Activated CD4-positive, alpha-beta T cell treated with anti-CD3 and anti-CD28 coated beads for 24 hours (primary cell): ENCODE measurements at places on chromosomes 12 and 14.
A peak's percentile ranks its signal among the peaks of the same experiment; 100 is the strongest.

GRCh38 chr14:32330351-32331111 is 1.4 kb downstream of the AKAP6 start:
- no peak for DNase-seq

DNA sequence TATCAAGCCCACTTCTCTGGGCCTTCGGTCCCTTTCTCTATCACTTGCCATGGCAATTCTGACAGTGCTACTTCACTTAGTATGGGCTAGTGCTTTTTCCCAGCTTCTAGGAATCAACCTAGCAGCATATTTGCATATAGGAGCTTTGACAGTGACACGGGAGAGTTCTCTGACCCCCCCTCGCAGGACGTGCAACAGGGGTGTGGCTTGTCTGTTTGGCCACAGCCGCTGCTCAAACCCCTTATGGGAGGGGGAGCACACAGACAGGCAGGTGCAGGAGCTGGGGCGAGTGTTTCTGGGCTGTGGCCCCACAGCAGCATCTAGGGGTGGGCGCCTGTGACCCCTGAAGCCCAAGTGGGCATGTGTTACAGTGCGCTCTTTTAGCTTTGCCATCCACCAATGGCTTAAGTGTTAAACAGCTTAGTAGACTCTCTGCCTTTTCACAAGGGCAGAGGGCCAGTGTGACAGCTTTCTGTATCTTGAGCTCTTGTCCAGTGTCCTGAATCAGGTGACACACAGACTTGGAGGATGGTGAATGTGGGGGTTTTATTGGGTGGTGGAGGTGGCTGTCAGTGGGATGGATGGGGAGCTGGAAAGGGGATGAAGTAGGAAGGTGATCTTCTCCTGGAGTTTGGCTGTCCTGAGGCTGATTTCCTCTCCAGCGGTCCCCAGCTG is 229.3 kb downstream of the PCNX1 start:
- DNase-seq, result no peak

DNA sequence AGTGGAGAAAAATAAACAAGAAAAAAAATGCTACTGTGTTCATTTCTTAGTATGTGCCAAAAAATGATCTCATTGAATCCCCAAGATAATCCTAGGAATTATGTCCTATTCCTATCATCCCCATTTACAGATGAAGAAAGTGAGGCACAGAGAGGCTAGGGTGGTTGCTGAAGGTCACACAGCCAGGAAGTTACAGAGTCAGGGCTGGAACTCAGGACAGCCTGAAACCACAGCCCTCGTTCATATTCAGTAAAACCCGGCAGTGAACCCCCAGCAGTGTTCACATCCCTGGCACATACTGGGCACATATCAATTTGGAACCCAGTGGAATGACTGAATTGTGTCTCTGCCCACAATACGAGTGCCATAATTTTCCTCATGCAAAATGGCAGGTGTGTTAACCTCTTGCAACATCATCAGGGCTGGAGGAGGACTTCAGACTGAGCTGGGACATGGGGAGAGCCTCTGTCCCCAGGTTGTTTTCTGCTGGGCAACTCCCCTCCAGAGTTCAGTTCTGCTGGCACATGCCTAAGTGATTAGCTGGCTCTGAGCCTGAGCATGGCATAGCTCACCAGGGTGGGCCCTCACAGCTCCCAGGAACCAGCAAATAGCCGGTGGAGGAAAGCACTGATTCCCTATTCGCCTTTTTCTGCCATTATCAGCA is 2.0 kb upstream of the PPP1CC start:
- DNase-seq, result no peak

DNA sequence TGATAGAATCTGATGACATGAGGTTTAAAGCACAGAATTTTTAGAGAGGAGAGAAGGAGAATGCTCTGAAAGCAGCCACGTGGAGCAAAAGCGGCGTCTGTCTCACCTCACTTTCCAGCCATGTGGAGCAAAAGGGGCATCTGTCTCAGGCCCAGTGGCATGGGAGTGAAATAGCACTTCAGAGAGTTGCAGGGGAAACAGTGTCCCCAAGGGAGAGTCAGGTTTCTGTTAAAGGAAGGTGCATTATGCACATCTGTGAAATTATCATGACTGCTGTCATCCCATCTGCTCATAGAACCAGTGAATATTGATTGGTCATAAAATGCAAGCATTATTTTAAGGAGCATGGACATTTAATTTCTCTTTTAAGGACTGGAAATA is 124.0 kb downstream of the BICD1 start:
- no peak for DNase-seq

- no peak for DNase-seq
Observed at GRCh38 chr12:597926-598568, 65.2 kb downstream of the NINJ2 start.

DNA sequence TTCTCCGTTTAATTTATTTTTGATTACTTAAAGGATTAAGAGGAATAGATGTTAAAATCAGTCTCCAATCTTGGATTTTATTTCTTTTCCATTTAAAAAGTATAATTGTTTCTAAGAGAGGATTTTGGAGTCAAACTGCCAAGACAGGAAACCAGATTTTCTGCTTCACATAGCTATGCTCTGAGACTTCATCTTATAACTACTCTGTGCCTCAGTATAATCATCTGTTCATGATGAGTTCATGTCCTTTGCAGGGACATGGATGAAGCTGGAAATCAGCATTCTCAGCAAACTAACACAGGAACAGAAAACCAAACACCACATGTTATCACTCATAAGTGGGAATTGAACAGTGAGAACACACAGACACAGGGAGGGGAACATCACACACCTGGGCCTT is 9.0 kb upstream of the TAS2R31 start:
- no peak for DNase-seq

- no peak for DNase-seq
Observed at GRCh38 chr14:76088771-76089571, 62.8 kb upstream of the GPATCH2L start.

GRCh38 chr12:120367233-120367923 is 1.6 kb downstream of the MSI1 start:
- DNase-seq, result no peak

DNA sequence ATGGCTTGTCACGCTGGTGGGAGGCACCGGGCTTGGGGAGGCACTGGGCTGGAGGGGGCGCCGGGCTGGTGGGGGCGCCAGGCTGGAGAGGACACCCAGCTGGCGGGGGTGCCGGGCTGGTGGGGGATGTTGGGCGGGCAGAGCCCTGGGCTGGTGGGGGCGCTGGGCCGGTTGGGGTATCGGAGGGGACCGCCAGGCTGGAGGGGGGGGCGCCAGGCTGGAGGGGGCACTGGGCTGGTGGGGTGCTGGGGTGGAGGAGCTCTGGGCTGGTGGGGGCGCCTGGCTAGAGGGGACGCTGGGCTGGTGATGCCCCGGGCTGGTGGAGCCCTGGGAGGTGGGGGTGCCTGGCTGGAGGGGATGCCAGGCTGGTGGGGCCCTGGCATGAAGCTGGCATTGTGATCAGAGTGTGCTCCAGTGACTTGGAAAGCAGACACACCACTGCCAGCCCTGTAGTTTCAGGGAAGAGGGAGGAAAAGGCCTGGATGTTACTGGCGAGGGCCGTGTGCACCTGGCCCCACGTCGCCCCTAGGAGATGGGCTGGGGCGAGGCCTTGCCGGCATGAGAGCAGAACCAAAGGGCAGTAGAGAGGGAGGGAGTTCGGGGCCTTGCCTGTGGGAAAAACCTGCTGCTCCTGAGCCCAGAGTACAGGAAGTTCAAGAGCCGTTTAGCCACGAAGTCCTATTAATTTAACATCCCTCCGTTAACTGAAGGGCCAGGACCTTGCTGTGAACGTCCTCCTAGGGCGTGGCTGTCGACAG is 13.1 kb downstream of the TEDC1 start:
- no peak for DNase-seq

- DNase-seq, result no peak
Observed at GRCh38 chr14:56810836-56811592, 735 bp upstream of the OTX2 start.

- DNase-seq, result no peak
Observed at GRCh38 chr12:14578646-14579045, 11.0 kb upstream of the PLBD1 start.

GRCh38 chr14:61215222-61216020 is 65.7 kb downstream of the TMEM30B start:
- no peak for DNase-seq

DNA sequence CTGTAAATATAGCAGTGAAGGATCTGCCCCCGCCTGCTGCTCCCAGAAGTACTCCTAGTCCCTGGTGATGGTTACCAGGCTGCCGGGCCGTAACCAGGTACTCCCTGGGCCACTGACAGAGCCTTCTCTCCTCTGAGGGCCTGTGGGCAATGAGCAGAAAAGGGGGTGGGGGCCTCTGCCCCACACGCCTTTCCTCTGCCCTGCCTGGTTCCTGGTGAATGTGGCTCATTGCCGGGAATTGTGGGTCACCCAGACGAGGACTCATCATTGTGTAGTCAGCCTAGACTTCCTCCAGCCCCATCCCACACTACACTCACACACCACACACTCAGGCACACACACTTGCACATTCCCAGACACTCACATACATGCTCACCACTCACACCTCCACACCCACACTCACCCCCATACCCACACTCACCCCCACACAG is 35.7 kb upstream of the ACTN1 start:
- no peak for DNase-seq

DNA sequence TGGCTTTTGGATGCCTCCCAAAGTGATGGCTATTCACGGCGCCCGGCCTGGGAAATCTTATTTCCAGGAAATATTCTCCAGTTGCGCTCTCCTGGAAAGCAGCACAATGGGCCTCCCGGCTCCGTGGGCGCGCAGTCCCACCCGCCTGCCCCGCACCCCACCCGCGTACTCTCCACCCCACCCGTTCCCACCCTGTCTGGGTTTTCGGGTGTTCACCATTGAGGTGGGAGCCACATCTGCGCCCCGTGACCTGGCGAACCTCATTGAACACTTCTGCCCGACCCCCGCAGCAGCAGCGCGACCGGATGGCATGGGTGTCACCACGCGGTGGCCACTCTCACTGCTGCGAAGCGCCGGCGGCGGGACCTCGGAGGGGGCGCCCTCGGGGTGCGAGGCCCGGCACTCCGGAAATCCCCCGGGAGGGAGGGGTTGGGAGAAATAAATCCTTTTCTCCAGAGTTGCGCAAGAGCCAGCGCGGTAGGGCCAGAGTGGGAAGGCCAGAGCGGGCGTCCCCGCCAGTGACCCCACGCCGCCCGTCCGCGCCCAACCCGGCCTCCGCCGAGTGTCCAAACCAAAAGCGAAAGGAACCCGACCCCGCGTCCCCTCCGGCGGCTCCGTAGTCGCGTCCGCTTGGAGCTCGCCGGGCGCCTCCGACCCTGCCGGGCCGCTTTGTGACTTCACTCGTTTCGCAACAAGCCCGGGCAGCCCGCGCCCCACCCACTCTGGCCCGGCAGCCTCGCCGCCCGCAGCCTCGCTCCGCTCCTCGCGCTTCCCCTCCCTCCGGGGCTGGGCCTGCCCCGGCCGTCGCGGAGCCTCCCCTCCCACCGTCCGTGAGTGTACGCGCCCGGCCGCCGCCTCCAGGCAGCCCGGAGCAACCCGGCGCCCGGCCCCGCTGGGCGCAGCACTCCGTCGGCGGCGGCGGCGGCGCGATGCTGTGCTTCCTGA is at the start of gene DRAM1:
Gene DRAM1, plus strand, starts transcription at position 720 of the 945 bp plus-strand sequence. Its CDS starts 210 bp downstream, at position 930.
- DNase-seq, result peak; percentile 47

DNA sequence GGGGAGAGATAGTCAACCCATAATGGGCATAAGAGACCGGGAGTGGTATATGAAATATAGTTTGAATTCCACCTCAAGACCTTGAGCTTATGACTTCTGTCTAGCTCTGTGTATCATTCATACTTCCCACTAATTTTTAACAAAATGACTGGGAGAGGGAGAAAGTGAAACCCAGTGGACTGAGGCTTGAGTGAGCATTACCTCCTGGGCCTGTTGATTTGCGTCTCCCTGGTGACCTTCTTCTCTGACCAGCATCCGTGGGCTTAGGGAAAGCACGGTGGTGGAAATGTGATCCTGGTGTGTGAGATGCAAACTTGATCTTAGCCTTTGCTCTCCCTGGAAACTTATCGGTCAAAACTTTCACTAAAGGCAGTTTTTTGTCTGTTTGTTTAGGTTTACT is 207.9 kb upstream of the BCL2L14 start:
- DNase-seq, result no peak

GRCh38 chr12:128476266-128476665 is 209.3 kb downstream of the TMEM132C start:
- DNase-seq, result no peak
